ENCODE measurements at places on chromosomes 6 and 20. TPM values are rescaled to one million over a fixed set of nuclear protein-coding genes. Genes with fewer than 3 reads are reported as not detected.

Gene HTR1B
- not detected for total RNA-seq

Gene FUT9
- not detected for total RNA-seq

Gene CLPSL2
- total RNA-seq, result not detected

Gene GTSF1L
- total RNA-seq, result not detected

Gene LST1
- not detected for total RNA-seq

Gene RPRD1B
- total RNA-seq, result 15.6 TPM

Gene CRISP3
- total RNA-seq, result not detected

Gene OPRL1
- total RNA-seq, result 1.6 TPM

Gene BPIFB1
- total RNA-seq, result not detected

Gene SLC17A1
- total RNA-seq, result not detected

Gene PTCHD4
- 3.0 TPM for total RNA-seq

Gene GCNT2
- total RNA-seq, result not detected

Gene TAP1
- total RNA-seq, result 41.5 TPM

Gene SCGN
- total RNA-seq, result not detected

Gene RAB32
- 111 TPM for total RNA-seq

Gene APMAP
- total RNA-seq, result 125 TPM

Gene PXT1
- under 0.01 TPM for total RNA-seq

Gene KCNS1
- total RNA-seq, result 0.14 TPM

Gene TRIM15
- total RNA-seq, result not detected

Gene SIRPB2
- not detected for total RNA-seq

Gene MOG
- not detected for total RNA-seq

Gene RBPJL
- total RNA-seq, result not detected

Gene C6orf52
- total RNA-seq, result not detected

Gene DEFB113
- total RNA-seq, result not detected

Gene FAM83C
- total RNA-seq, result not detected

Gene ADISSP
- total RNA-seq, result 16.5 TPM

Data from smooth muscle cell of bladder (primary cell).